CD8-positive, alpha-beta memory T cell (primary cell): ENCODE measurements at places on chromosomes 6 and 20.

DNA sequence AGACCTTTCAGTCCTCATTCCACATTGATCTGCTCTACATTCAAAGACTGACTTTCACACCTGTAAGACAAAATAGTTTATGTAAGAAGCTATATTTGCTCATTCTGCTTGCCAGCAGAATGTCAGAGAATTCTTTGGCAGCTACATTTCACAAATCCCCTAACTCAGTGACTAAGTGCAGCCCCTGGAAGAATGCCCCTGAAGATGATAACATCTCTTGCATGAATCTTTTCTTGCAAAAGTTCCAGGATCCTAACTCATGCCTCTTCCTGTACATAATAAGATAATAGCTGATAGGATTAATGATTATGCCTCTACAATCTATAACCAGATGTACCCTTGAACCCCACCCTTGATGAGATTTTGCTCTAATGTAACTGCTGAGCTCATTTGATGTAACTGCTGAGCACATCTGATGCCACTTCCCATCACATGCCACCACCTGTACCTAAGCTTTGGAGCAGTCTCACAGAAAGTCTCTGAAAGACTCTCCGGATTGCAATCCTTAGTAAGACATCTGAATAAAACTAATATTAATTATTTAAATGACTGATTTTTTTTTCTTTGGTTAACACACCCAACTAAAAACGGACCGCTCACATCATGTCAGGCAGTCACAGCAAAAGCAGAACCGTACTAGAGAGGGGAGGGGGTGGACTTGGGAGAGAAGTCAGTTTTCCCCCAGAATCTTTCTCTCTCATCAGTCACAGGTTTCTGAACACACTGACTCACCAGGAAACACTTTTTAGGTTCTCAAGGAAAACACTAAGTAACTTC lies 684 bp upstream of the DNAH8 start:
- DNase-seq = no peak

DNA sequence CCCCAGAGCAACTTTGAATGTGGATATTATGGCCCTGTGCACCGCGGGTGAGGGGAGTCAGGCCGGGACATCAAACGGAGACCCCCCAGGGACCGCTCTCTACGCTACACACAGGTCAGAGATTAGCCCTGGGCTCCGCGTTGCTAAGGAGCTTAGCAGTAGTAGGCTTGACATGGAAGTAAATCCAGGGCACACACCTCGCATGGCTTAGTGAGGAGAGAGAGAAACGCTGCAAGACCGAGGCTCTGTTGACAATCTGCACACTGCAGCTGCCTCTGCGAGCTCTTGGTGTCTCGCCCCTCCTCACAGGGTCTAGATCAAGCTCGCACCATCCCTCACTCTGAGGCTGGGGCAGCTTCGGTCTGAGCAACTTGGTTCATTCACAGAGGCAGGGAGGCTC lies 116.1 kb upstream of the CDH4 start:
- DNase-seq = no peak

GRCh38 chr6:96809119-96809518 lies 28.2 kb downstream of the GPR63 start:
- DNase-seq = no peak

DNA sequence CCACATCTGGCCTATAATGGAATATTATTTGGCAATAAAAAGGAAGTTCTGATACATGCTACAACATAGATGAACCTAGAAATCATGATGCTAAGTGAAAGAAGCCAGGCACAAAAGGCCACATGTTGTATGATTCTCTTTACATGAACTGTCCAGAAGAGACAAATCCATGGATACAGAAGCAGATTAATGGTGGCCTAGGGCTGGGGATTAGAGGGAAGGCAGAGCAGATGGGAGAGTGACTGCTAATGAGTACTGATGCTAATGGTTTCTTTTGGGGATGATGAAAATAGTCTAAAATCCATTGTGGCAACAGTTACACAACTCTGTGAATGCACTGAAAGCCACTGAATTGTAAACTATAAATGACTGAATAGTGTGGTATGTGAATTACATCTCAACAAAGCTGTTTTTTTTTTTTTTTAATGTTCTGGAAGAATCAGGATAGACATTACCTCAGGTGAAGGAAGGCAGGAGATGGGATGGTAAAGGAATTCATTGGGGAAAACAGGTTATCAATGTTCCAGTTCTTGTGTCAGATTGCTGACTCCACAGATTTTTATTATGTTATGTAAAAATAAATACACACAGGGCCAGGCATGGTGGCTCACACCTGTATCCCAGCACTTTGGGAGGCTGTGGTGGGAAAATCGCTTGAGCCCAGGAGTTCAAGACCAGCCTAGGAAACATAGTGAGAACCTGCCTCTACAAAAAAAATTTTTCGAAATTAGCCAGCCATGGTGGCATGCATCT lies 8.9 kb upstream of the SOX12 start:
- DNase-seq = no peak

DNA sequence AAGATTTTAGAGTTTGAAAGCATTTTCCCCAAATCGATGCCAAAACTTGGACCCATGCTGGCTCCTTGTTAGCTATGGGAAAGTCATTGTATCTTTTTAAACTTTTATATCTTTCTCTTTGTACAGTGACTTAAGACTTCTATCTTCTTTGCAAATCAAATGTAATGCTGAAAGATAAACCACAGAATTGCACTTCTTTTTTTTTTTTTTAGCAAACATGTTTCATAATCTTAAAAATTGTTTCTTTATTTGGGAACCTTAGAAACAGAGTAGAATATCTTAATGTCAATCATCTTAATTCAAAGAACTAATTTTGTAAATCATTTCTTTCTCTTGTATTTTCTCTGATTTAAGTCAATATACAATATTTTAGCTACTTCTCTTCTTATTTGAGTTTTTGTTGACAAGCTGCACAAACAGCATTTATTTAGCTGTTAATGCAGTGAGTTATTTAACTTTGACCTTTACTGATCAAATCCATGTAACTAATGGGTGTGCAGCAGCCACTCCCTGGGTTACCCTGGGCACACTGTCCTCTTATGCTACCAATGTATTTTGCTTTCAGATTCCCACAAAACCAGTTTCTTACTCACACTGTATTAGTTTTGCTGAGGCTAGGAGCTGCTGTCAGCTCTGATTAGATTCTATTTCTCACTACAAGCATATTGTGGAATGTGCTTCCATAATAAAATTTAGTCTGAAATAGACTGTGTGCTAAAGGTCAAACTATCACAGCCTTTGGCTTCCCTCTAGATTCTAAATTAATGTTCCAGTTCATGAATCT lies 279.6 kb downstream of the ADGB start:
- DNase-seq = no peak

DNA sequence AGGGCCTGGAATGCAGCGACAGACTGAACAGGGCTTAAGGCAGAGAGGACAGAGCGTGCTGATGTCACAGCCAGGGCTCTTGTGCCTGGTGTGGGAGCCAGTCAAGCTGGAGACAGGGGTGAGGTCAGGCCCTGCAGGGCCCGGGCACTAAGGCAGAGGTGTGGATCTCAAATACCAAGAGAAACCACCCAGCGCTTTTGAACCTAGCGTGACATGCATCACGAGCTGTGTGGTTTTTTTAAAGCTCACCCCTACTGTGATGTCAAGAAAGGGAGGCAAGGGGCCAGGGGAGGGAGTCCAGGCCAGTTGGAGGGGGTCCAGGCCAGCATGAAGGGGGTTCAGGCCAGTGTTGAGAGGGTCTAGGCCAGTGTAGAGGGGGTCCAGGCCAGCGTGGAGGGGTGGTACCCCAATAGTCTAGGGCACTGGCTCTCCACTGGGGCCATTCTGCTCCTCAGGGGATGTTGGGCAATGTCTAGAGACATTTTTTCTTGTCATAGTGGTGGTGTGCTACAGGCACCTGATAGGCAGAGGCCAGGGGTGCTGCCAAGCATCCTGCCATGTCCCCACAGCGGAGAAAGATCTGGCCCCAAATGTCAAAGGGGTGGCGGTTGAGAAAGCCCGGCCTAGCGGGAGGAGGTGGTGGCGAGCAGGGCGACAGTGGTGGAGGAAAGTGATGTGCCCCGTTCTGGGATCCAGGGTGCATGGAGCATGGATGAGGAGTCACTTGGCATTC lies 42.6 kb downstream of the RBM38 start:
- no peak for DNase-seq

DNA sequence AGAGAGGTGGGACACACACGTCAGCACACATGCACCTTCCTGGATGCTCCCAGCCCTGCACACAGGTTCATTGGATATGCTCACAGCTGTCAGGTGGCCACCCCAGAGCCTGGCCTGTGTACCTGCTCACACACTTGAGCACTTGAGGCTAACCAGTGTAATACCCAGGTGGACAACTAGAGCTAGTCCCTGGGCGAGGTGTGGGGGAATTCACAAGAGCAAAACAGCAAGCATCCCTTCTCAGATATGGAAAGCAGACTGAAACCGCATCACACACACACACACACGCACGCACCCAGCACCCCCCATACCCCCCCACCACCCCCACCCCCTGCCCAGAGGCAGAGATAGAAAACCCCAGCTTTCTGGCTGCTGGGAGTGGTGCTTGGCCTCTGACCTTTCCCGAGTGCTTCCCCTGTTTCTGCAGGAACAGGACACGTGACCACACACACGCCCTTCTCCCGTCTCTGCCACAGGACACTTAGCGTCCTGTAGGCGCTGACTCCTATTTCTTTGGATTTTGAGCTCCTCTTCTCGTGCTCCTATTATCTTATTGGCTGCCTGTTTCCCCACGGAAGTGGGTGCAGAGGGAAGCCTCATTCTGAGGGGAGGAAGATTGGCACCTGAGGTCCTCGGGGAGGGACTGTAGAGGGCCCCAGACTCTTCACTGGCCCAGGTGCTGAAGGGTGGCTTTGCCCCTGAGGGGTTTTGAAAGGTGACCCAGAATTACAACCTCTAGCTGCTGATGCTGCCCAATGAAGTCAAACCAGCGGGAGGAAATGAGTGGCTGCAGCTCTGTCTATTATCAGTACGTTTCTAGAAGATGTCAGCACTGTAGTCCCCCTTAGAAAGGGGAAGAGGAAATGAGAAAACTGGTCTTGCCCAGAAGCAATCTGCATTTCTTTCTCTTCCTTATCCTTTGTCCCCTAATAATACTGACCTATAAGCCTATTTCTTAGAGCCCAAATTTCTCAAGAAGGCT lies 65.8 kb downstream of the SYTL3 start:
- no peak for DNase-seq

GRCh38 chr6:115898246-115898645 lies 162.4 kb downstream of the FRK start:
- DNase-seq = no peak

GRCh38 chr6:119370080-119370479 lies 20.5 kb upstream of the MAN1A1 start:
- DNase-seq = no peak

GRCh38 chr6:42627674-42628073 lies 63.8 kb downstream of the UBR2 start:
- DNase-seq = no peak

DNA sequence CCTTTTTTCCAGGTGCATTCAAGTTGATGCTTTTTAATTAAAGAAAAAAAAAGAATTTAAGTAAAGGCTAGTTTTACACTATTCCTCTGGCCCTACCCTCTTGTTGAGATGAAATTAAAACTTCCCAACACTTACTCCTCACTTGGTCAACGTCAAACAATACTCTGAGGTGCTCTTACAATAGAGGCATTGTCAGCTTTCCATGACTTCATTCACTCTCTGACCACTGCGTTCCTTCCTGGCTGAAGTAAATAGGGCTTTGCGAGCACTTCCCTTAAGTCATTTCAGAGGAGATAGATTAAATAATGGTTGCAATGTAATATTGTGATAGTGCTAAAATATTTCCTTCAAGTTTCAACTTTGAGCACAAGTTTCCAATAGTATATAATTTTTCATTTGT lies 229.8 kb upstream of the CEP162 start:
- DNase-seq = no peak

DNA sequence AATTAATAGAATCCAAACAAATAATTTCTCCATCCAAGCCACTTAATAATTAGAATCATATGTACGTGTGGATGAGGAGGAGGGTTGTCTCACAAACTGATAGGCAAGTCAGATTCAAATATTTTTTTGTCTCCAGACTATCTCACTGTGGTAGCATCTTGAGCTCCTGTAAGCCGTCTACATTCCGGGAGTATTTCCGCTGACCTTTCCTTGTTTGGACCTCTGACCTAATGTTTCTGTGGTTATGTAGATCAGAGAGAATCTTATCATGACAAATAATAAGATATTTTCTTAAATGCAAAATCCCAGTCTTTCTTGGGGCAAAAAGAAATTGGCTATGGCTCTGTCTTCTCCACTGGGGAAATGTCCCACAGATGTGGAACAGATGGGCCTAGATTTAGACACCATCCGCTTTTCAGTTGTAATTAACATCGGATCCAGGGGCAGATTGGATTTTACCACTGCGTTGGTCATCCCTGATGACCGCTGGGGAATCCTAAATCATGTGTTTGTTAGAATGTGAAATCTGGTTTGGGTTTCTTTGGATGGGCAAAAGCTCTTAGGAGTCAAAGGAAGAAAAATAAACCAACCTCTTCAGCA lies 197.1 kb upstream of the RIN2 start:
- DNase-seq = no peak

DNA sequence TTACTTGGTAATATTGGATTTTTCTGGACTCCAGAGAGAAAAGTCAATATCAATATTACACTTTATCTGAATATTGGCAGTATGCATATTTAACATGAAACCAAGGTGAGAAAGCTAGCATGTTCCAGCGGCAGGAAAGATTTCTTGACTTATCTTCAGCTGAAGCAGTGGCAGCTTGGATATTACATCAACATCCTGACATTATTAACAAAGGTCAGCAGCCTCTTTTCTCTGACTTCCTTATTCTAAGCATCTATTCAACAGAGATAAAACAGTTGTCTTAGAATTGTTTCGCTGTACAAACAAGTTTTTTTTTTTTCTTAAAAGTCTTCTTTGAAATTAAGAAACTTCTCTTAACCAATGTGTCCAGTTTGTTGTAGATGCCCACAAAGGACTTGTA lies 11.8 kb downstream of the DCBLD1 start:
- no peak for DNase-seq
